Upper lobe of right lung (tissue), 1 donor: ENCODE measurements at places on chromosomes 16 and 17. TPM values are rescaled to one million over a fixed set of nuclear protein-coding genes. Genes with fewer than 3 reads are reported as not detected.
A peak's percentile ranks its signal among the peaks of the same experiment; 100 is the strongest.

DNA sequence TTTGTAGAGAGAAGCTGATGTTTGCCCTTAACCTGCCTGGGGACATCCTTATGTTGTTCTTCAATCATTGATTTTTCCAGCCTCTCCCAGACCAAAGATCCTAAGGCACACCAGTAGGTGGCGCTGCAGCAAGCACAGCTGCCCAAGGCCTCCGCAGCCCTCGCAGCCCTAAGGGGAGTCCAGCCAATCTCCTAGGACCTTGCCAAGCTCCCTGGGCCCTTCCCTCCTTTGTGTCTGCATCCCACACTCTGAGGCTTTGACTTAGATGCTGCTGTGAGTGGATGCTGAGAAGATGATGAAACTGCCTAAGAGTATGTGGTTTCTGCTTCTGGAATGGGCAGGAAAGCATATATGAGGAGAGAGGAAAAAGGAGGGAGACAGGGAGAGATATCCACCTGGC, 47.1 kb downstream of the SPACA3 start:
- DNase-seq: no peak

DNA sequence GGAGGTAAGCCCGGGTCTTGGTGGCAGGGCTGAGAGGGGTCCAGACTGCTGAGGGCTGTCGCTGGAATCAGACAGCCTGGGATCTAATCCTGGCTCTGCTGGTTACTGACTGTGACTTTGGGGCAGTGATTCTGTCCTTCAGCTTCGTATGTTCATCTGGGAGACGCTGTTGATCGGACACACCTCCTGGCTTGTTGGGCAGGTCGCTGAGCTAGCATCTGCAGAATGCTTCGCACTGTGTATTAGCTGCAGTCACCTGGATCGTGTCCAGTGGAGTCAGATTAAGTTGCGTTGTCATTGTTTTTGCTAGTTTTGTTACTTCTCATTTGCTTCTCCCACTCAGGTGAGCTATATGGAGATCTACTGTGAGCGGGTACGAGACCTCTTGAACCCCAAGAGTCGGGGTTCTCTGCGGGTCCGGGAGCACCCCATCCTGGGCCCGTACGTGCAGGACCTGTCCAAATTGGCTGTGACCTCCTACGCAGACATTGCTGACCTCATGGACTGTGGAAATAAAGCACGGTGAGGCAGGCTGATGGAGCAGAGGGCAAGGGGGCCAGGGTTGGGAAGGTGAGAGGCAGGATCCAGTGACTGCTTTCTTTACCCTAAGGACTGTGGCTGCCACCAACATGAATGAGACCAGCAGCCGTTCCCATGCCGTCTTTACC, 4.5 kb downstream of the KIF1C start:
- no peak for DNase-seq

DNA sequence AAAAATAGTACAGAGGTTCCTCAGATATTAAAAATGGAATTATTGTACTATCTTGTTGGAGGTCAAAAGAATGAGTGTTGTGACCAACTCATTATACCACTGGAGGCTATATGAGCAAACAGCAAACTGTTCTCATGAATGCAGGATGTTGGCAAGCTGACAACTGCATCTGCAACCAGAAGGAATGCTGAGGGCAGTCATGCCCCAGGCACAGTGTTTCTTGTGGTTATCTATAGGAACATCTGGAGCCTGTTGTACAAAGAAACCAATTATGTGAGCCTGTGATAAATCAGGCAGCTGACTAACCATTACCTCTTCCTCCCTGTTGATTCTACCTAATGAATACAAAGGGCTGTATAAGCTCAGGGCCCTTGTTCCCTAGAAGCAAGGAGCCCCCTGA, 2057.1 kb downstream of the TP53TG3F start:
- no peak for DNase-seq

- no peak for DNase-seq
Observed at GRCh38 chr17:77915594-77916021, 42.9 kb upstream of the TNRC6C start.

CHRNB1 gene
- total RNA-seq: 10.1 TPM

- DNase-seq: peak; percentile 73
Observed at GRCh38 chr17:33725675-33726271, 432.7 kb upstream of the ASIC2 start.

PEMT gene
- total RNA-seq: 29.6 TPM

DNA sequence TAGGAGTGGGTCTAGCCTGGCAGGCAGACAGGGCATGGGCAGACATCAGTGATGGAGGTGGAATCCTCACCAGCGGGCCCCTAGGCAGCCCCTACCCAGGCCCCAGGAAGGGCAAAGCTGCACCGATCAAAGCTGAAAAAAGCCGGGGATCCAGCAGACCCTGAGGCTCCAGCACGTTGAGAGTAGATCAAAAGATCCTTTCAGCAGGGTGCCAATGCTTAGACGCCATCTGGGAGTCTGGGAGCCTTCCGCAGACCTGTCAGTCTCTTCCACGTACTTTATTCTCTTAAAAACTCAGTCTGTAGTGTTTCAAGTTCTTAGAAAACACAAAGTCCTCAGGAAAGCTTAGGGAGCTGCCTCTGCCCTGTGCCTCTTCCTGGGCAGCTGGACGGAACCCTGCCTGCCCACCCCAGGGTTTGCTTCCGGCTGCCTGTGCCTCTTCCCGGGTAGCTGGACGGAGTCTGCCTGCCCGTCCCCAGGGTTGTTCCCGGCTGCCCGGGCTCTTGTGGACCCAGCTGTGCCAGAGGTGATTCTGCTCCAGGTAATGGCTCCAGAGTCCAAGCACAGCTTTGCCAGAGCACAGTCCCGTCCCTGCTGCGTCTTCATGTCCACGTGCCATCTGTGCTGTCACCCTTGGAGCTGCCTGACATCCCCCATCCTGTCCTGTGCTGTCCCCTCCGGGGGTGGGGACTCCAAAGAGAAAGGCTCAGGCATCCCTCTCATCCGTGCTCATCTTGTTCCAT, 50.8 kb upstream of the PVALEF start:
- DNase-seq: no peak

- no peak for DNase-seq
Observed at GRCh38 chr17:57356719-57357391, 100.5 kb downstream of the MSI2 start.

SHISA9 gene
- not detected for total RNA-seq

GRCh38 chr16:619476-620100, 11.2 kb upstream of the WFIKKN1 start:
- peak; percentile 84 for DNase-seq

- DNase-seq: peak; percentile 89
Observed at GRCh38 chr17:45225964-45226530, 4.4 kb downstream of the FMNL1 start.

DNA sequence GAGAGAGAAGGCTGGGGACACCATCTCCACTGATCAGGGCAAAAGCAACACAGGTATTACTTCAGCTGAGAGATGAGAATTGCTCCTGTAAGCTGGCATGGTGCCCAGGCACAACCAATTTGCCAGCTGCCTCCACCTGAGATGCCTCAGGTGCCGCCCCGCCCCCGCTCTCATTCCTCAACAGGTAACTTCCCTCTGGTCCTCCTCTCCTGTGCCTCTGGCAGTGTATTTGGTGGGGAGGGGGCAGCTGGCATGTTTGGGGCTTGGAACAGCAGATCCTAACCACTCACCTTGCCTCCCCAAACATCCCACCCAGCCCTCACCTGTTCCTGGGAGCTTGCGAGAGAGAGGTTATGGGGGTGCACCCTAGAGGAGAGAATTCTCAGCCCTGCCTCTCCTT, 2.9 kb upstream of the SRCIN1 start:
- DNase-seq: peak; percentile 78

DNA sequence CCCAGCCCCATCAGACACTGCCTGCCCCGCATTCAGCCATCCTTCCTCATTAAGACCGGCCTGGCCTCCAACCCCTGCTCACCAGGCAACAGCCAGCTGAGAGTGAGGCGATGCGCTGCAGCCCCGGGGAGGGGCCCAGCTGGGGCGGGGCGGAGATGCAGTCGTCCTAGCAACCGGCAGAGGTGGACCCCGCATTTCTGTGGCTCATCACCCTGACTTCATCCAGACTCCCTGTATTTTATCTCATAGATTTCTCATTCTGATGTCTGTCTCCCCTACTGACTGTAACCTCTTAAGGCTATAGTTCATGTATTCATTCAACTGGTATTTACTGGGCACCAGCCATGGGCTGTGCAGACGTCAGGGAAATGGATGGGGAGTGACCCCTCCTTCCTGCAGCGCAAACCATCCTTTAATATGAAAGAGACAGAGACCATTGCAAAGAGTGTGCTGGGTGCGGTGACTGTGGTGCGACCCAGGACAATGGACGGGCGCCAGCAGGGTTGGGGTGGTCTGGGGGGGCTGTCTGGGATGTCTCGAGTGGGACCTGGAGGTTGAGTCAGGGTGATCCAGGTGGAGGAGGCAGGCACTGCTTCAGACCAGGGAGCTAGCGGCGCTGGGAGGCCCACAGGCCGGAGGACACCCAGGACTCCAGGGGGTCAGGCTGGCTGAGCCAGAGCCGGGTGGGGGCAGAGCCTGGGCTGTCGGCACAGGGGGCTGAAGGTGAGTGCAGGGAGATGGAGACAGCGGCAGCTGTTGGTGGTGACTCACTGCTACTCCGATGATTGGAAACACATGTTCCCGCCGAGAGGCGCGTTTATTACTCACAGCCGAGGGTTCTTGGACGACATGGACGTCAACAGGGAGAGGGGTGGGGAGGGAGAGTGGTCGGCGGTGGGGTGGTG, 10.5 kb upstream of the TIMP2 start:
- DNase-seq: no peak

TGFB1I1 gene
- total RNA-seq: 49.9 TPM

- no peak for DNase-seq
Observed at GRCh38 chr16:57646388-57647039, 18.1 kb downstream of the ADGRG1 start.

DNA sequence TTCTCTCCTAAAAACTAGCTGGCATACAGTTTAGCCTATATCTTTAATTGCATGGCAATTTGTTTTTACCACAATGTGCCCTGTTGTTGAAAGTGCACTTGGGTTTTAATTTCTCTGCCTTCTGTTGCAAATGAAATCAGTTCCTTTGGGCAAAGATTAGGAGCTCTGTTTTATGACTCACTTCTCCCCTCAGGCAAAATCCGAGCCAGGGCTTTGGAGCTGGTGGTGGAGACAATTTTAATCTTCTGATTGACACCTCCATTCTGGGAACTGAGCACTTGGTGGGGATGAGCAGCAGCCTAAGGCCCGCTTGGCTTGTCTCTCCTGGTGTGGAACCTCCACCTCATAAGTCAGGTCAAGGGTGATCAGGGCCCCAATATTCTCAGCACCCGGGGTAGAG, 13.3 kb upstream of the MYH8 start:
- no peak for DNase-seq

- DNase-seq: no peak
Observed at GRCh38 chr16:75061669-75062068, 54.9 kb downstream of the LDHD start.

GRCh38 chr17:50317121-50317520, 28.8 kb upstream of the XYLT2 start:
- no peak for DNase-seq

SNAI3 gene
- 7.0 TPM for total RNA-seq

DNA sequence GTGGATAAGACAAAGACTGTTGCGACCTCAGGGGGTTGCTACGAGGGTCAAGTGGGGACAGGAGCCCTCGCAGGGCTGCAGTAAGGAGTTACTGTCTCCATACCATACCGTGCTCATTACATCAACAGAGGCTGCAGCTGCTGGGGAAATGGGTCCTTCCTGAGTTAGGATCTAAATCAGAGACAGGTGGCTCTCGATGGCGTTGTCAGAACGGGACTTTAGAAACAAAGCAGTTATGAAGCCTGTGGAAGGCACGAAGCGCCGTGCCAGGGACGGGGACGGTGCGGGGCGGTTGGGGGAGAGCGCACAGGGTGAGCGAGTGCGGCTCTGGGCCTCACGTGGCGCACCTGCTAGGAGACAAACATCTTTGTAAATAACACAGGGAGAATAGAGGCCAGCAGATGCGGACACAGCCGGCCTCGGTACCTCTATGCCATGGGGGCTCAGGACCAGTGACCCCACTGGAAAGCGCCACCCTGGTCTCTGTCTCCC, 34.4 kb downstream of the ZCCHC14 start:
- peak; percentile 41 for DNase-seq

- no peak for DNase-seq
Observed at GRCh38 chr17:39755554-39756379, 18.0 kb downstream of the GRB7 start.

GRCh38 chr16:7745276-7745675, 412.6 kb downstream of the RBFOX1 start:
- no peak for DNase-seq

PRSS33 gene
- total RNA-seq: not detected

CDC6 gene
- 1.4 TPM for total RNA-seq

GRCh38 chr16:68732042-68732680, 4.9 kb upstream of the CDH1 start:
- peak; percentile 89 for DNase-seq

GRCh38 chr16:82658796-82659195, 32.0 kb downstream of the CDH13 start:
- no peak for DNase-seq

GRCh38 chr16:58815181-58815888, 81.2 kb upstream of the GOT2 start:
- DNase-seq: no peak

DNA sequence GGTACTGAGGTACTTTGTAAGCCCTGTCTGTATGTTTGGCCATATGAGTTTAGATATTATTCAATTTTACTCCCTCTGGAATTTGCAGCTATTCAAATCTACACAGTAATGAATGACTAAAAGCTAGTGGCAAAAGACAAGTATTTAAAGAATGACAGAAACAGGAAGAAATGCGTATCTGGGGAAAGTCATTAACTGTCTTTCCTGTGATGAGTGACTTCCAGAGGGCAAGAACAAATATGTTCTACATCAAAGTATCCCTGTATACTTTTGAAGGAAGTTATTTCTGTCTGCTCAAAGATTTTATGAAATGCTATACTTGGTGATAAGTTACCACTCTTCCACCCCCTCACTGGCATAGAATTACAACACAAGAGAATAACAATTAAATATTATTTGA, 489.3 kb upstream of the SOX9 start:
- no peak for DNase-seq

GRCh38 chr17:74290340-74290739, 16.3 kb downstream of the DNAI2 start:
- no peak for DNase-seq

DNA sequence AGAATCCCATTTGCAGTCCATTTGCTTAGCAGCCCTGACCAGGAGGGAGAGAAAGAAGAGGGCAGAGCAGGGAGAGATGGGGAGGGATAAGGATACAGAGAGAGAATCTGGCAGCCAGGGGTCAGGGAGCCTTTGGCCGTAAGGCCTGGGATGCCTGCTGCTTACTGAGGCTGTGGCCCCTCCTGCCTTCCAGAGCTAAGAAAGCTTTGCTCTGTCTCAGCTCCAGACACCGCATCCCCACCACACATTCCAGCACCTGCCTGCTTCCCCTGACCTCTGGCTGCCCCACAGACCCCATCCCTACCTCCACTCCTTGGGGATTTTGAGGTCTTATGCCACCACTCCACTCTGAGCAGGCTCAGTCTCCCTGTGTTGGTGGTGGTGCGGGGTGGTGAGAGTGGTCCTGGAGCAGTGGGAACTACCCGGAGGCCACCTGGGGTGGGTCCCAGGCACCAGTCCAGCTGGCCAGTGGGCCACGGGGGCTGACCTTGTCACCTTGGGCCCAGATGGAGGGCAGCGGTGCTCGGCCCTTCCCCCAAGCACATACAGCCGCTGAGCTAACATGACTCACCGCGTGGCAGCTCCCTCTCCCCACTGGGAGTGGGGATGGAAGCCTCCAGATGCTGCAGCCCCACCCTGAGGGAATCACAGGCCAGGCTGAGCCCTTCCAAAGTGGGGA, 58.3 kb downstream of the RAI1 start:
- DNase-seq: no peak

CCL5 gene
- total RNA-seq: 22.5 TPM

TMC8 gene
- 26.6 TPM for total RNA-seq
